Epithelial cell of proximal tubule (primary cell): ENCODE measurements at places on chromosomes 2 and 18.

DNA sequence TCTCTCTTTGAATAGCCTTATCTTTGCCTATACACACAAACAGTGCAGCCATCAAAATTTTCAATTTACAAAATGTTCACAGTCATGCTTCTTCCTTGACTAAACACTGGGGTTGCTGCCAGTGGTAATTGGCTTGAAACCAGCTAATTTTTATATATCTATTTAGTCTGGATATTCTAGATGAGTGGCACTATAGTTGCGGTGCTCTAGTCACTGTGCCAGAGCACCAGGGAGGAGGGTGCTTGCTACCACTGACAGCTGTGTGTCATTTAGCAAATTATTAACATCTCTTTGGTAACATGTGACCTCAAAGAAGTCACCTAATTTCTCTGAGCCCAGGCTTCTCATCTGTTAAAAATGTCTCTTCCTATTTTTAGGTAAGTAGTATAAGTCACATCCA lies 130.4 kb downstream of the MEIS1 start:
- DNase-seq: no peak

- no peak for DNase-seq
Observed at GRCh38 chr2:19336781-19337180, 21.6 kb downstream of the OSR1 start.

- DNase-seq: no peak
Observed at GRCh38 chr18:49227441-49228165, 232.8 kb downstream of the DYM start.

DNA sequence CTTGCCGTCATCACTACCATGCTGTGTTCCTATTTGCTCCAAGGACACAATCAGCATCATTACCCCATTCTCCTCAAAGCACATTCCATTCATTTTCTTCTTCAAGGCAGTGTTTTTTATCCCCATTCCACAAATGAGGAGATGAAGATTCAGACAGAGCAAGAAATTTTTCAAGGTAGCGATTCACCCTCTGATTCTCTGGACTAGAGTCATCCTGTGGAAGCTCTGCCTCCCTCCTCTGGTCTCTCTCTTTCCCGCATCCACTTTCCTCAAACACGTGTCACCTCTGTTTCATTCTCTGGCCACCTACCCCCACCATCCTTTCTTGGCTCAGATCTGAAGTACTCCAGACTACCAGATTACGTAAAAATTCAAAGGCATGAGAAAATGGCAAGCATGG lies 297.9 kb downstream of the SOX11 start:
- no peak for DNase-seq

DNA sequence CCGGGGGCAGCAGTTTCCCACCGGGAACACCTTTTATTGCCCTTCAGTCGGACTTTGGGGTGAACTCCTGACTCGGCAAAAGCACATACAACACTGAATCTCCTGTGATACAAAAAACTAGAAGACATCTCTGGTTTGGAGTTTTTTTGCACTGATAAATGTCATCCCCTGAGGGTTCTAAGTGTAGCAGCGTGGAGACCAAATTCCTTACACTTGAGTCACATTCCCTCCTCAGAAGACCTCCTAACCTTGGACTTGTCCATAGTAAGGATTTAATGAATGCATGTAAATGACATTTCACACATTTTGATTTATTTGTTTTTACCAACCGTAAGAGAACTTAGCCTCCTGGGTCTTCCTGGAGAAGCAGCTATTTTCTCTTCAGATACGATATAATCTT lies 54.0 kb upstream of the GPR45 start:
- DNase-seq: no peak

DNA sequence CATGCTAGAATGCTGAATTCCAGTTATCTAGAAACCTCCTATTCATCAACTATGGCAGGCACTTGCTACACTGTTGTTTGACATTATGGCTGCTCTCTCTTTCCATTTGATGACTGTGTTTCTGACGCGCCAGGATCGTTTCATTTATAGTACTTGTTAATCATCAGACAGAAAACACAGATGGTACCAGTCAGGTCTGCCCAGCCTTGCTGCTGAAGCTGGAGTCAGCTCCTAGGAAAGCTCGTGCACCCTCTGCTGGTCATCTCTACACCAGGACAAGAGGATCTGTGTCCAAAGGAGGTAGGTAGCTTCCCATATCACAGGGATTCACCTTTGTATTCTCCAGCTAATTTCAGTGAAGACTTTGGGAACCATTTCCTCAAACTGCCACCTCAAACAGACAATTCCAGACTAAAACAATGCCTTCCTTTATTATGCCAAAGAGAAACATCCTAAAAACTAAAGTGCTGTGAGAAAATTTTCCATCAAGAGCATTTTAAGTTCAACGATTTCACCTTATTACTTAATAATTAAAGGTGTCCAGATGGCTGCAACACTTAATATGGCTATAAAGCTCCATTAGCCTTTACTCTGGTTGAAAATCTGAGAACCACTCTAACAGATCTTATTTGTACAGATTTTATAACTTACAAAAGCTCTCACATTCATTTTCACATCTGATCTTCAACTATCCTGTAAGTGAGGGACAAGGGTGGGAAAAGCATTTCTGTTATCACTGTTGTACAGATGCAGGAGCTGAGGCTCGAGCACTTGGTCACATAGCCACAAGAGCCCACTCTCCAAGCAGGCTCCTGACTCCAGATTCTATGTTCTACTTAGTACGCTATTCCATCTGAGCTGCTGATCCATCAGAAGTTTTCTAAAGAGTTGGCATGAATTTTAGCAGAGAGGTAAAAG lies 17.5 kb downstream of the METTL8 start:
- DNase-seq: peak; percentile 85
